Jurkat, Clone E6-1 (cell line): ENCODE measurements at places on chromosomes 1 and 21.

- DNase-seq, result no peak
These were observed 8.0 kb downstream of the STX6 start for GRCh38 chr1:181014477-181015250.

- DNase-seq, result no peak
These were observed 15.7 kb downstream of the FOXJ3 start for GRCh38 chr1:42319128-42319851.

- DNase-seq, result no peak
These were observed 69.0 kb downstream of the DHRS3 start for GRCh38 chr1:12548973-12549459.

DNA sequence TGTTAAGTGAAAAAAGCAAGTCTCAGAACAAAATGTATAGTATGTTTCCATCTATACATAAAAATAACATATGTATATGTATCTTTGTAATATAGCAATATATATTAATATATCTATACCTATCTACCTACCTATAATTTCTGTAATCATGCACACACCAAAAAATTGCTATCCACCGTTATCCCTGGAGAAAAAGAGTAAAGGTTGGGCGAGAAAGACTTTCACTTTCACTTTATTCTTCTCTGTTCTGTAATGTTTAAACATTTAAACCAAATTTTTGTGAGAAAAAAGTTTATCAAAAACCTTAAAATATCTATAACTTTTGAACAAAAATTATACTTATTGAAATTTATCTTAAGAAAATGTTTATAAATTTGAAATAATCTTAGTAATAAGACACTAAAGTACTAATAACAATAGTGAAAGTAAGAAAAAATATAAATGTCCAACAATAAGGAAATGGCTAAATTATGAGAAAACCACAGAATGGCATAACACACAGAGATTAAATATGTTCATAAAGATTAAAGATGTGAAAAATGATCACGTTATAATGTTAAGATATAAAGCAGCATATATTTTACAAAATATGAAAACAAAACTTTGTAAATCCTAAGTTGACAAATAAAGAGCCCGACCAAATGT, 74.0 kb upstream of the LRRC53 start:
- DNase-seq, result no peak
